ENCODE measurements at places on chromosomes 7 and 10.
A peak's percentile ranks its signal among the peaks of the same experiment; 100 is the strongest.

DNA sequence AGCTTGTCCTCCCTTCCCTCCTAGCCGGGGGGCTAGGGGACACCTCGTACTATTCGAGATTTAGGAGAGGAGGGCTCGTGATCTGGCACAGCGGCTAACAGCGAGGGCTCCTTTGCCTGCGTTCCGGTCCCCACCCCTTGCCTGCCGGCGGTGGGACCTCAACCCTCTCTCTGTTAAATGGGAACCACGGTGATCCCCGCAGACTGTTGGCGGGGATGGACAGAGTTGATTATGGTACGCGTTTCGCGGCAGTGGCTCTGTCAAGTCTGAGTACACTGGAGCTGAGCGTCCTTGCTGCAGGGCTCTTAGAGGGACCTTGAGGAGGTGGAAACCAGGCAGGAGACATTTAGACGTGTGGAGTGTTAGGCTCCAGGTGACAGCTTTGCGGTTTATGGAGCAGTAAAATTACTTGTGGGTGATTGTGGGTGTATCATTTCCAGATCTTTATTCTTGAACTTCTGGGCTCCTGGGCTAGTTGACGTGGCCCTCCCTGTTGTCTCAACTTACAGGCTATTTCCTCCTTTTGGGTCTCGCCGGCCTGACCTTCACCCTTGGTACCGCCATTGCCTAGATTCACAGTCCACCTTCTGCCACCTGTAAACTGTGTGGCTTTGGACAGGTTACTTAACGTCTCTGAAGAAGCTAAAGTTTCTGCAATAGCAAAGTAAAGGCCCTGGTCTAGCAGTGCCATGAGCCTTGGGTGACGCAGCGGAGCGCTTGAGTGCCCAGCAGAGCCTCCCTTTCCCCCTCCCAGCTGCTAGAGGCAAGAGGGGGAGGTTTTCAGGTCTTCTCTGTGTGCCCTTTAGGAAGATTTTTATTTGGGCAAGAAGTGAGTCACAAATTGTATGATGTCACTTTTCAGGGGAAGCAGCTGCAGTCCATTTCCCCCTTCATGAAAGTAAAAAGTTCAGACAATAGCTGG, 739 bp downstream of the CASP7 start:
- DNase-seq, result peak; percentile 77

GRCh38 chr10:47438857-47439474, 44.9 kb downstream of the ANXA8 start:
- DNase-seq, result peak; percentile 23

GRCh38 chr7:155267436-155267835, 30.2 kb upstream of the INSIG1 start:
- no peak for DNase-seq

GRCh38 chr7:132825932-132826835, 249.9 kb upstream of the PLXNA4 start:
- DNase-seq, result no peak

DNA sequence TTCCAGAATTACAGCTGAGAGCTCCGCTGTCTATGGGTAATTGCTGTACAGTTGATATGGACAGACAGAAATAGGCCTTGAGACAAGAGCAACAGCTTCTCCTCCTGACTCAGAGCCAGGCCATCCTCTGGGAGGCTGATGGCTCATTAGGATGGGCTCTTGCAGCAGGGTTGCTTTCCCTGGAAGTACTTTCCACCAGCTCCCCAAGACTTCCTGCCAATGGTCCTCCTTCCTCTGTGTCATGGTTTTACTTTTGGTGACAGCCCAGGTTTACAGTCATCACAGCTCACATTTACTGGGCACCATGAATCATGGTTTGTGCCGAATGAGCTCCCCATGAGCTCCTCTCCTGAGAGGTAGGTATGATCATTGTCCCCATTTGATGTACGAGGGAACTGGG, 131.8 kb downstream of the HECW1 start:
- no peak for DNase-seq

Measured in Kasumi-1 (cell line).